Posterior vena cava (tissue), 2 donors: ENCODE measurements at places on chromosomes 12 and 14. TPM values are rescaled to one million over a fixed set of nuclear protein-coding genes. Genes with fewer than 3 reads are reported as not detected.

PTHLH gene
- 1.8 TPM for total RNA-seq

EVL gene
- 68.9 TPM for total RNA-seq

PLCZ1 gene
- not detected for total RNA-seq

CLEC4C gene
- total RNA-seq, result not detected

LRRC43 gene
- total RNA-seq, result not detected

KCNA5 gene
- total RNA-seq, result 3.0 TPM
